ENCODE measurements at places on chromosomes 7 and 10.

- DNase-seq = no peak
These were observed 129.4 kb downstream of the PLPP4 start for GRCh38 chr10:120586471-120586872.

DNA sequence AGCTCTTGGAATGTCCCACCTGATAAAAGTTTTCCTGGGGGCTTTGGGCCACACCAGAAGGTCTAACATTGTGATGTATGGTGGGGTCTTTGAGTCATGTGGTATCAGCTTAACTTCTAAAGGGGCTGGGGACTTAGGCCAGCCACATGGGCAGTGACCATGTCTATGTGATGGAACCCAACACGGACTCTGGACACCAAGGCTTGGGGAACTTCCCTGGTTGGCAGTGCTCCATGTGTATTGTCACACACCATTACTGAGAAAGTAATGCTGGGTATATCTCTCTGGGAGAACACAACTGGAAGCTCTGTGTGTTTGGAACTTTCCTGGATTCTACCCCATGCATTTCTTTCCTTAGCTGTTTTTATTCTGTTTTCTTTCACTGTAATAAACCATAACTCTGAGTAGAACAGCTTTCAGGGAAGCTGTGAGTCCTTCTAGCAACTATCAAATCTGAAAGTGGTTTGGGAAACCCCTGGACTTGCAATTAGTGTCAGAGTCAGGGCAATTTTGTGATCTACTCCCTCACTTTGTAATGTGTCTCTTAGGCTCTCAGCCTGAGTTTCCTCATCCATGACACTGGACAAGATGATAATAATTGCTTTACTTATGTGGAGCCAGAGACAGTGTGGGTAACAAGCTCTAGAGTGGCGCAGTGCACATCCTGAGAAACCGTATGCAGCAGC is 28.4 kb upstream of the AGK start:
- no peak for DNase-seq

DNA sequence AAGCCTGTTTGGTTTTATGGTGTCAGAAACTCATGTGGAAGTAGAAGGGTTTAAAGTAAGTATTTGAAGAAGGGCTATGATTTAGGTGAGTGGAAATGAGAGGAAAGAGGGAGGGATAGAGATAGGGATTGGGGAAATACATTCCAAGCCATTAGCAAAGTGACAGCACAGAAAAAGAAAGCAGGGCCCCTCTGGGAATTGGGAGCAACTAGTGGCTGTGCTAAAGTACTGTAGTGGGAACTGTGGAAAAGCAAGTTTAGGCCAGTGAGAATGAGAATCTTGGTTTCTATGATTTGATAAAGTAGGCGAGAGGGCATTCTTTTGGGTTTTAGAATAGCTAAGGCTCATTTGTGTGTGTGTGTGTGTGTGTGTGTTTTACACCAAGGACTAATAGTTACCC is 5.0 kb downstream of the PRKG1 start:
- no peak for DNase-seq

GRCh38 chr7:30745261-30745941 is 6.5 kb upstream of the INMT start:
- no peak for DNase-seq

- DNase-seq = no peak
These were observed 56.5 kb downstream of the COL1A2 start for GRCh38 chr7:94451187-94451586.
